ENCODE measurements at places on chromosomes 2 and 18.

- peak; percentile 59 for DNase-seq
These were observed 53.7 kb upstream of the MAP3K20 start for GRCh38 chr2:173021939-173022371.

DNA sequence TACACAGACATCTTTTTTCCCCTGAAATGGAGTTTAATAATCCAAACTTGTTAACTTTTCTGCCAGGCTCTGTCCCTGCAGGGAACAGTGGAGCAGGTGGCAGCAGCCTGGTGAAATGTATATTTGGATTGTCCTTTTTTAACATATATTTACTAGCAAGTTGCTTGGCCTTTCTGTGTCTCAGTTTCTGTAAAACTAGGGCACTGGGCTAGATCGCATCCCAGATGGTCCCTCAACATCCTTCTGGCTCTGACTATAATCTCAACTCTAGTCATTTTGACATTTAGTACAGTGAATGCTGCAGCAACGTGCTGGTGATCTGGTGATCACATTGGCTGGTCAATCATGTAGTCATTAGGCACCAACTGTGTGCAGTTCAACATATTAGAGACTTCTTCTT lies 80.4 kb downstream of the LBH start:
- DNase-seq, result no peak

GRCh38 chr18:13474336-13474735 lies 252.0 kb downstream of the FAM210A start:
- no peak for DNase-seq

DNA sequence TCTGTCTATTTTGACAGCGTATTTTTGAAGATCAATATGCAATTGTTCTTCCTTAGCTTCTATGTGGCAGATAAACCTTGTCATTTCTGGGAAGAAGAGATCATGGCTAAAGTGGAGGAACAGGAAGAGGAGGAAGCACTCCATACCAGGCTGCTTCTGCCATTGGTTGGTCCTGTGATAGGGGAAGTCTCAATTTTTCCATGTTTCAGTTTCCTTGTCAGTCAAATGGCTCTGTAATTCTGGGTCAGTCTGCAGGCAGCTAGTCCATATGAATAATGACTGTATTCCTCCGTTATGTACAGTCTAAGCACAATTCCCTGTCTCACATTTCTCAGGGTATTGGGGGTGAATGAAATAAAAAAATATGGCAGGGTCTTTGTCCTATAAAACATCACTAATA lies 277.6 kb upstream of the CXCR4 start:
- no peak for DNase-seq

DNA sequence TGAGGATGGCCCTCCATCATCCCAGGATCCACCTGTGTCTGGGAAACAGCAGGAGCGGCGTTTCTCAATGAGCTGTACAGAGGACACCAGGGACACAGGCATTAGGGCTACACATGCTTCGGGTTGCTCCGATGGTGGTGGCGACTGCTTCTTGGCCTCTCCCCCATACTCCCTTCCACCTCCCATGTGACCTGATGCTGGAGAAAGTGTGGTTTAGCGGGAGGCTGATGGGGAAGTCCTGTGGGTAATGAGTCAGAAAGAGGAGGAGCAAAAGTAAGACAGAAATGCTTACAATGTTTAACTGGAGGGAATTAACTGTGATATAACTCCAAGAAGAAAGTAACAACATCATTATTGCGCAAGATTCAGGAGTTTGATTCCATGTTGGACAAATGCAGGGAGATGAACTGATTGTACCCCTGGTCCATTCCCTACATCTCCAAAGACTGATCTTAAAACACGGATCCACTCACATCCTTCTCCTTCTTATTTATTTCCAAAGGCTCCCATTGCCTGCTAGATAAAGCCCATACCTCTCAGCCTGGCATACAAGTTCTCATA lies 186.6 kb downstream of the NRP2 start:
- peak; percentile 40 for DNase-seq

GRCh38 chr2:9990736-9991135 lies 39.2 kb downstream of the GRHL1 start:
- DNase-seq, result no peak

DNA sequence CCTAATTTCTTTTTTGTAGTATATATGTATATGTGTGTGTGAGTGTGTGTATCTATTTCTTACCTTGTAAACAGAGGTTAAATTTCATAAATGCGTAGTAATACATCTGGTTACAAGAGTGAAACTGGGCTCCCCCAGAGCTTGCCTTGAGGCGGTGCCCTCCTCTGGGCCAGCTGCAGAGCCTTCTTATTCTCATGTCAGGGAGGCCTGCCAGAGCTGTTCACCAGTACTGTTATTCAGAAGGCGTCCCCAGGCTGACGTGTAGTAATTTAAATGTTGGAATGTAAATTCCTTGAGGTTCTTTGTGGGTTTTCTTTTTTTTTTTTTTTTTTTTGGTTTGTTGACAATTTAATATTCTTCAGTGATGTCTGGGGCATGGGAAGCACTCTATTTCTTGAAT lies 11.2 kb downstream of the COPS8 start:
- DNase-seq, result peak; percentile 89

- DNase-seq, result no peak
These were observed 179.8 kb downstream of the LTBP1 start for GRCh38 chr2:33126552-33126951.

- DNase-seq, result no peak
These were observed 177.8 kb downstream of the TMEM163 start for GRCh38 chr2:134540990-134541389.

GRCh38 chr18:40407909-40408308 lies 1547.1 kb upstream of the PIK3C3 start:
- no peak for DNase-seq

- DNase-seq, result peak; percentile 26
These were observed 68.9 kb upstream of the FZD7 start for GRCh38 chr2:201964631-201965206.

- DNase-seq, result peak; percentile 35
These were observed 18.2 kb upstream of the GPR55 start for GRCh38 chr2:230942920-230943896.

DNA sequence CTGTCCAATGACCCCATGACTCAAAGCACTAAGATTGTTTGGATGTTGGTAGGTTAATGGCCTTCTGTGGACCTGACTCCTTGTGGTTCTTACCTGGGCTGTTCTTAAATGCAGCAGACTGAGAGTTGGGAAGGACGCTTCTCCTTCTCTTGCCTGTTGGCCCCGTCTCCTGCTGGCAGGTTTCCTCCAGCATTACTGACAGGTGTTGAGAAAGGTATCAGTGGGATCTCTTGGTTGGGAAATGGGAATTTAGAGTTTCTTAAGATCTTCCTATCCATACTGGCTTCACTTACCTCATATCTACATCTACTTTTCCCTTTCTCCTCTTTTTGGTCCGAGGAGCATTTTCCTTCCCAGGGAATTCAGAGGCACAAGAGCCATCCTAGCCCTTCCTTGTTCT lies 57.9 kb downstream of the TET3 start:
- no peak for DNase-seq

- no peak for DNase-seq
These were observed 211.4 kb upstream of the ZNF521 start for GRCh38 chr18:25563346-25563745.

GRCh38 chr18:37564711-37565100 lies 892 bp downstream of the CELF4 start:
- DNase-seq, result peak; percentile 47

DNA sequence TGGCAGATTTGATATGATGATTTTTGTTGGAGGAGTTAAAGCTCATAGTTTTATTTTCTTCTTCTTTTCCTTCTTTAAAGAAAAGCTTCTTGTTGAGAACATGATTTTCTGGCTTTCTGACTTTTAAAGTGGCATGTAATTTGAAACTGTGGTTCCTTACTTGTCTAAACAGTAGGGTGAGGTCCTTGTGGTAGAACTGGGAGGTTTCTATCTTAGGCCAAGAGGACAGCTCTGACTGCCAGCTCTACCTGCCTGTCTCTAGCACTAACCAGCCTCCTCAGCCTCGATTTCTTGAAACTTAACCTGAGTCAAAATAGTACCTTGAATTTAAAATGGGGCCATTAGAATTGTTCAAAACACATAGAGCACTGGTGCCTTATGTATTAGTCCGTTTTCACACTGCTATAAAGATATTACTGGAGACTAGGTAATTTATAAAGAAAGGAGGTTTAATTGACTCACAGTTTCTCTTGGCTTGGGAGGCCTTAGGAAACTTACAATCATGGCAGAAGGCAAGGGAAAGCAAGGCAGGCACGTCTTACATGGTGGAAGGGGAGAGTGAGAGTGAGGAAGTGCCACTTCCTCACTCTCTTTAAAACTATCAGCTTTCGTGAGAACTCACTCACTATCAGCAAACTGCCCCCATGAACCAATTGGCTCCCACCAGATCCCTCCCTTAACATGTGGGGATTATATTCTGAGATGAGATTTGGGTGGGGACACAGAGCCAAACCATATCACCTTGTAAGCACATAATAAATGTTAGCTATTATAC lies 119.0 kb downstream of the CERS6 start:
- DNase-seq, result no peak

- peak; percentile 6 for DNase-seq
These were observed 180.9 kb downstream of the PID1 start for GRCh38 chr2:229090225-229090624.

GRCh38 chr2:117232305-117232704 lies 582.2 kb upstream of the DDX18 start:
- DNase-seq, result no peak

- DNase-seq, result no peak
These were observed 76.2 kb downstream of the FMNL2 start for GRCh38 chr2:152411154-152411553.

DNA sequence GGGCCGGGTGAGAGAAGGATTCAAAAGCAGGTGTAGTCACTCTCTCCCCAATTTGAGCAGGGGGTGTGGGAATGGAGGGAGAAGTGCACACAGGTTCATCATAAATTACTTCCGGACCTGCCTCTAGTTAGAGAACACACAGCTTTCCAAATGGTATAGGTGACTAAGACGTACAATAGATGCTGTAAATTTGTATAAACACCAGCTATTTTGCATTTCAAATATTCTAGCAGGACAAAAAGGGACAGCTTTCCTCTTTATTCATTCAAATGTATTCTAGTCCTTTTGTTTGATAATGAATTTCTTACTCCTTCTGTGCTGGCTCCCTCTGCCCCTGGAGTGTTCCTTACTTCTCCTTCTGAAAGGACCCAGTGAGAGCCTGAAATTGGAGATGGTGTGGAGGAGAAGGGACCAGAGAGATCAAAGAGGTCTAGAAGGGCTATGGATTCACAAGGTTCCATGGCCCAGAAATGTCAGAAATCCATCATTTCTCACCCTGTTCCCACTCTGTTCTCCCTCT lies 53.2 kb upstream of the SH3BP4 start:
- DNase-seq, result no peak

DNA sequence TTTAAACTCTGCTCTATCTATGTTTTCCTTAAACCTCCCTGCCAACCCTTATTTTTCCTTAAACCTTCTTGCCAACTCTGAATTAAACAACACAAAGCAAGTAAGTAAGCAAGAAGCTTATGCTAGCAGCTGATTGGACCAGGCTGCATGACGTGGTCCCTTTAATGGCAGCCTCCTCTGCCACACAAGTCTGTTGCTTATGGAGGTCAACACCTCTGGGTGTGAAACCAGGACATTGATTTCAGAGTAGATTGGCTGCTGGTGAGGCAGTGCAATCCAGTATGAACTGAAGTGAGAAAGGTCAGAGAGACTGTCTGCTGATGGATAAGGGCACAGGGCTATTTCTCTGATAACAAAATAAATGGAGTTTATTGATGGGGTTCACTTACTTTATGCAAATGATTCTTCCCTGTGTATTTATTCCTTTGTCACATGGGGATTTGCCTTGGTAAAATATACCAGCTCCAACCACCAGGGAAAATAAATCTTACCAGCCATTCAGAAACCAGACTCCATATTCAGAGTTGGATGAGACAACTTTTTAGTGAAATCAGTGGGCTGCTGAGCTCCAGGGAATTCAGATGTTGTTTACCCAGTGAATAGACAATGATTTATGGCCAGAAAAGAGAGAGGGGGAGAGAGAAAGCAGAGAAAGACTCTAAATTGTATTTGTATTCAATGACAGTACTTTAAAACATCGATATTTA lies 112.2 kb upstream of the NCKAP5 start:
- DNase-seq, result no peak

DNA sequence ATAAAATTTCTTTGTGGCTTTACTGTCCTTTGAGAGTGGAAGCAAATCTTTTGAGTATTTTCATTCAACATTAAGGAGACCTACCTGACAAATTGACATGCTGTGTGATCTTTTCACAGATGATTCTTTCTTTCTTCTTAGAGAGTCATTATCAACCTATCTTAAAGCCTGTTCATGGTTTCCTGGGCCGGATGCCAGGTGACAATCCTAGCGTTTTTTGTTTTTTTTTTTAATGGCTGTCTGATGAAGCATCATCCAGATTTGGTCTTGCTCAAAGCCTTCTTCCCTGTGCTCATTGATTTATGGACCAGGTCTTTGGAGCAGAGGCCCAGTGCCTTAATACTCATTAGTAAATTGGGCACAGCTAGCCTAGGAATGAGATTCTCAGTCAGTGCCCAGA lies 9.8 kb upstream of the MGAT5 start:
- peak; percentile 75 for DNase-seq

- DNase-seq, result no peak
These were observed 11.6 kb downstream of the EN1 start for GRCh38 chr2:118835746-118836410.

- peak; percentile 4 for DNase-seq
These were observed 114.5 kb downstream of the LOXHD1 start for GRCh38 chr18:46542545-46542944.

GRCh38 chr2:60867848-60868247 lies 13.5 kb upstream of the REL start:
- no peak for DNase-seq

DNA sequence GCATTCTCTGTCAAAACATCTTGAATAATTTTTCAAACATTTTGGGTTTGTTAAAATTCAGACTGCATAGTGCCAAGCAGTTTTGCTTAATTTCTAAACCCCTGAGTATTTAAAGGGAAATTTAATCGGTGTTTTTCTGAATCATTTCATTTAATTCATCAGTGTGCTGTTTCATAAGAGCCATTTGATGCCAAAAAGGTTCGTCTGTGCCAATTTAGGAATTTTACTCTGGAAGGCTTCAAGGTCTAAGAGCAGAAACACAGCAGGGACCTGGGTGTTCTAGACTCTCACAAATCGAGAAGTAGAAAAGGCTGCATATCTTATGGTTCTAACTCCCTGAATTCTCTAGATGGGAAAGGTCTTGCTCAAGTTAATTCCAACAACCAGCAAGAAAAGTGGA lies 311.9 kb upstream of the NT5C1B start:
- no peak for DNase-seq

DNA sequence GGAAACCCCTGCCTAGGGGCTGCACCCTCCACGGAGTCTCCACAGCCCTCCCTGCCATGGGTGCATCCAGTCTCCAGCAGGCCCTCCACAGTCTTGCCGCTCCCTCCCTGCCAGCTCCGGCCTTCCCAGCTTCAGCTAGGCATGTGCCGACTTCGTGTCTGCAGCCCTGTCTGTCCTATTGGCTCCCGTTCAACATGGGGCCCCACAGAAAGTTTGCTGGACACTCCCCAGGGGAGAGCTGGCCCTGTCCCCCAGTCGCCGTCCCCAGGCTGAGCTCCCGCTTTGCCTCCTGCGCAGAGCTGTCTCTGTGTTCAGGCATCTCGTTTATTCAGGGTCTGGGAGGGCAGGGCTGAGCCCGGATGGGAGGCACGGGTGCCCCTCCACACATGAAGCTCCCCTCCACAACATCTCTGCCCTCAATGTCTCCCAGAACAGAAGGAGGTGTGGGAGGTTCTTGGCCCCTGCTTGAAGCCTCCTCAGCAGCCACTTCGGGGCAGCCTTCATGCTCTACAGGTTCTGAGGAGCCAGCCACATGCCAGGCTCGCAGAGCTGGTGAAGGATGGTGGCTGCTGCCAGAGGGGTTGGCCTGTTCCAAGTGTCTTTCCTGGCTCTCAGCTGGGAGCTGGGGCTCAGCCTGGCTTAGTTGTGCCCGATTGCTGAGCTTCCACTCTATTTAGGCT lies 120.1 kb upstream of the PXDN start:
- DNase-seq, result no peak

- peak; percentile 53 for DNase-seq
These were observed 47.0 kb upstream of the TGIF1 start for GRCh38 chr18:3402982-3403451.

Measured in EH (cell line).